Transverse colon (tissue), 4 donors: ENCODE measurements at places on chromosomes 4 and X. TPM values are rescaled to one million over a fixed set of nuclear protein-coding genes. Genes with fewer than 3 reads are reported as not detected.

Gene SUPT20HL2
- not detected for total RNA-seq

Gene CFAP47
- total RNA-seq: not detected

Gene MAGEA10
- total RNA-seq: not detected

Gene NCAPG
- total RNA-seq: not detected

DNA sequence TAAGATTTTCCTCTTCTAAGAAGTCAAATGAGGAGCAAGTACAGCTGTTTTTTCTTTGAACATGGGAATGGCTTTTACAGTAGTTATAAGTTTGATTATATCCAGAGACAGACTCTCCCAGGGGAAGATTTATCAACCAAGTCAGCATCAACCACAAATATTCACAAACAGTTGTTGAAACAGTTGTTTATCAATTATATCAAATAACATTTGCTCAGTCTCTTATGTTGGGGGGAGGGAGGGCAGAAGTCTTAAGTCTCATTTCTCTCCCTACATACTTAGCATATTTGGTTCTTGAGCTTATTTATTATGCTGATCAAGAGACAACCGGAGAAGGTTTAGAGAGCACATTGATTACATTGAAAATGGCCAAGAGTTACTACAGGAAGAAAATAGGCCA is 110.1 kb downstream of the FBXO8 start:
- H3K36me3 ChIP-seq: no peaks in the 10 kb centered on the region
- no peaks in the 10 kb centered on the region for H3K27me3 ChIP-seq
- DNase-seq: no peak
- no peaks in the 10 kb centered on the region for H3K4me1 ChIP-seq
- H3K27ac ChIP-seq: no peak overlapping the region

DNA sequence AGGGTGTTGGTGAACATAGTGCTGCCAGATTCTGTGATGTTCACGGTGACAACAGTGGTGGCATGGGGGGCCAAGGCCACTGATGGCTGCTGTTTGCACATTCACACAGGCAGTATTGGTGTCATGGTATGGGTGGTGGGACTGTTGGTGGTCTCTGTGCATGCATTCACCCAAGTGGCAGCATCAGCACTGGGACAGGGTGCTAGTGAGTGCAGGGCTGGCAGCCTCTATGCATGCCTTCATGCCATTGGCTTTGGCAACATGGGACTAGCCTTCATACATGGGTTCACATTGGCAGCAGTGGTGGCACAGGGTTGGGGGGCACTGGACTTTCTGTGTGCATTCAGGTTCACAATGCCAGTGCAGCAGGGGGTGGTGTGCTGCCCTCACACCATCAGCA is 489.7 kb upstream of the FGF16 start:
- no peak overlapping the region for H3K27ac ChIP-seq
- no peak overlapping the region for H3K4me3 ChIP-seq
- no peak for DNase-seq
- H3K4me1 ChIP-seq: no peaks in the 10 kb centered on the region
- no peaks in the 10 kb centered on the region for H3K36me3 ChIP-seq

Gene PABPC1L2B
- total RNA-seq: not detected

DNA sequence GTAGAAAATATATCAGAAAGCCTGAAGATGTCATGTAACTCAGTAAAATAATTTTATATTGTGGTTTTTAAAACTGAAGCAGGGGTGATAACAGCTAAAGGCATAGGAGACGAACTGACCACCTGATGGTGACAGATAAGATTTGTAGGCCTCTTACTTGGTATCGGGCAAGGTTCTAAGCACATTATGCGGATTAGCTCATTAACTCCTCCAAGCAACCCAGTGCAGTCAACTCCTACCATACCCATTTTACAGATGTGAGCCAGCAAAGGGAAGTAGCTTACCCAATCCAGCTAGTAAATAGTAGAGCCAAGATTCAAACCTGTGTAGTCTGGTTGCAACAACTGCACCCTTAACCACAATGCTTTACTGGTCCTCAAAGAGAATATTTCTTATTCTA is 62.1 kb downstream of the CC2D2A start:
- H3K4me3 ChIP-seq: no peak overlapping the region
- no peaks in the 10 kb centered on the region for H3K4me1 ChIP-seq
- H3K36me3 ChIP-seq: no peaks in the 10 kb centered on the region
- no peak for DNase-seq
- H3K27ac ChIP-seq: no peak overlapping the region

Gene ACOT9
- total RNA-seq: 25.1 TPM

- no peak overlapping the region for H3K27ac ChIP-seq
- no peaks in the 10 kb centered on the region for H3K4me1 ChIP-seq
- peaks cover 2% of the 10 kb centered on the region for H3K27me3 ChIP-seq
- H3K36me3 ChIP-seq: no peaks in the 10 kb centered on the region
Observed at GRCh38 chr4:5912614-5913019, 19.7 kb upstream of the CRMP1 start.

GRCh38 chrX:70970482-70970995 is 39.6 kb upstream of the SLC7A3 start:
- DNase-seq: no peak
- H3K27ac ChIP-seq: no peak overlapping the region
- no peaks in the 10 kb centered on the region for H3K4me1 ChIP-seq
- H3K36me3 ChIP-seq: no peaks in the 10 kb centered on the region

DNA sequence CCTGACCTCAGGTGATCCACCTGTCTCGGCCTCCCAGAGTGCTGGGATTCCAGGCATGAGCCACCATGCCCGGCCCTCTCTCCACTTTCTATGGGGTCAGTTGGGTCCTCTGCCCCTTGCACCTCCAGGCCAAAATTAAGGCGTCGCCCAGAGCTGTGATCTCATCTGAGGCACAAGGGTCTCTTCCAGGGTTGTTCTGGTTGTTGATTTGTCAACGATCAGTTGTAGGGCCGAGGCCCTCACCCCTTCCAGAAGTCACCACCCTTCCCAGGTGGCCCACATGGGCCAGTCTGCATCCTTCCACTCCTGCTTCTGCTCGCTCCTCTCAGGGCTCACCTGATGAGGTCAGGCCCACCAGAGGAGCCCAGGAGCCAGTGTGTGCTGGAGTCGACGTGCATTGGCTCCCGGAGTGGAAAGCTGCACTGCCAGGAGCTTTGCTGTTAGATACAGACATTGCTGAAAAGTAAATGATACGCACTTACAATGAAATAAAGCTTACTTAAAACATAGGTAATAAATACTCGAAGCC is 14.3 kb upstream of the TMEM271 start:
- no peaks in the 10 kb centered on the region for H3K36me3 ChIP-seq
- H3K27ac ChIP-seq: no peak overlapping the region
- H3K4me1 ChIP-seq: no peaks in the 10 kb centered on the region
- no peak for DNase-seq
- no peak overlapping the region for H3K4me3 ChIP-seq
- H3K27me3 ChIP-seq: peaks cover 19% of the 10 kb centered on the region

GRCh38 chrX:867502-867901 is 236.9 kb downstream of the SHOX start:
- H3K36me3 ChIP-seq: no peaks in the 10 kb centered on the region
- DNase-seq: no peak
- no peaks in the 10 kb centered on the region for H3K4me1 ChIP-seq
- H3K27me3 ChIP-seq: no peaks in the 10 kb centered on the region
